Hypothalamus (tissue), 51 donors: ENCODE measurements at places on chromosomes 16 and 17.
A peak's percentile ranks its signal among the peaks of the same experiment; 100 is the strongest.

GRCh38 chr16:86585821-86586611, 7.7 kb downstream of the FOXL1 start:
- DNase-seq, result no peak

DNA sequence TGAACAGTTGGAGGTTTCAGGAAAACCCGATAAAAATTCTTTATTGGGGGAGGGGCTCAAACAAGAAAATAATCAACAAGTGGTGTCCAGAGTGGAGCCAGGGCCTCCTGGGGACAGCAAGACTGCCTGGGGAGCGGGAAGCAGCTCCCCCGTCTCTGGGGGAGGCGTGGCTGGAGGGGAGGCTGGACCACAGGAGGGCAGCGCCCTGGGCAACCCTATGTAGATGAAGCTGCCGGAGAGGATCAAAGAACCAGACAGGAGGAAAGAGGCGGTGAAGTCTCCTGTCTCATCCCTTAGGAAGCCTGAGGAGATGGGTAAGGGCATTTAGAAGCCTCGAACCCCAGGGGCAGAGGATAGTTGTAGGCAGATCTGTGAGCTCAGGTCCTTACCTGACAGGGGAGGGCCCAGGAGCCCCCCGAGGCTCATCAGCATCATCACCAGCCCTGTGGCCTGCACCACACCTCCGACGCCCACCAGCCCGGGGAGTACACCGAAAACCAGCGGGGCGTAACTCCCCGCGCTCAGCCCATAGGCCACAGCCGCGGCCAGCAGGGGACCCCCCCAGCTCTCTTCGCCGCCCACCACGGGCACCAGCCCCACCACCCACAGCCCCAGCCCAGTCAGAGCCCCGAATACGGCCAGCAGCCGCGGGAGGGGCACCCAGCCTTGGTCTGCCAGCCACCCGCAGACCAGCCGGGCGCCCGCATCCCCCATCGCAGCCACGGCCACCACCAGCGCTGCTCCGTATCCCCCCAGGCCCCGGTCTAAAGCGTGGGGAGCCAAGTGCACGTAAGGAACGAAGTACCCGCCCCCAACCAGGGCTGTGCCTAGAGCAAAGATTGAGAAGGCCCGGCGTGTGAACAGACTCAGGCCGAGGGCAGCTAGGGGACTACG, 2.0 kb downstream of the SLC16A11 start:
- DNase-seq, result no peak

DNA sequence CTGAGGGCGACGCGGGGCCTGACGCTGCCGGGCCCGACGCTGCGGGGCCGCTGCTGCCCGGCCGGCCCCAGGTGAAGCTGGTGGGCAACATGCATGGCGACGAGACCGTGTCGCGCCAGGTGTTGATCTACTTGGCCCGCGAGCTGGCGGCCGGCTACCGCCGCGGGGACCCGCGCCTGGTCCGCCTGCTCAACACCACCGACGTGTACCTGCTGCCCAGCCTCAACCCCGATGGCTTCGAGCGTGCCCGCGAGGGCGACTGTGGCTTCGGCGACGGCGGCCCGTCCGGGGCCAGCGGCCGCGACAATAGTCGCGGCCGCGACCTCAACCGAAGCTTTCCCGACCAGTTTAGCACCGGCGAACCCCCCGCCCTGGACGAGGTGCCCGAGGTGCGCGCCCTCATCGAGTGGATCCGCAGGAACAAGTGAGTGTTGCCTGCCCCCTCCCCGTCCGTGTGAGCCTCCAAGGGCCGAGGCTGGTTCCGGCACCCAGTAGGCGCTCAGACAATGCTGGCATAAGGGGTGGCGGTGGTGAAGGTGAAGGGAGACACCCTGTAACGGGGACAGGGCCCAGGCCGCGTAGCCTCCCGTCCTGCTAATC, 676 bp downstream of the CPD start:
- DNase-seq, result peak; percentile 29

GRCh38 chr17:16881239-16881924, 90.5 kb downstream of the TNFRSF13B start:
- no peak for DNase-seq

DNA sequence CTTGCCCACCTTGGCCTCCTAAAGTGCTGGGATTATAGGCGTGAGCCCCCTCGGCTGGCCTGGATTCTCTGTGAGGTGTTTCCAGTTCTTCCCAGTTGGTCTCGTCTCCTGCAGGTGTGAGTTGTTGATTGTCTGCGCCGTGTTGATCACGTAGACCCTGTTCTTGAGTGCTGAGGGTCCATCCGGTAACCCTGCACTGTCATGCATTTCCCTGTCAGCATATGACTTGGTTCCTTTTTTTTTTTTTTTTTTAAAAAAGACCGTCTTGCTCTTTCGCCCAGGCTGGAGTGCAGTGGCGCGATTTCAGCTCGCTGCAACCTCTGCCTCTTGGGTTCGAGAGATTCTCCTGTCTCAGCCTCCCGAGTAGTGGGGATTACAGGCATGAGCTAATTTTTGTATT, 17.3 kb downstream of the MGRN1 start:
- no peak for DNase-seq

DNA sequence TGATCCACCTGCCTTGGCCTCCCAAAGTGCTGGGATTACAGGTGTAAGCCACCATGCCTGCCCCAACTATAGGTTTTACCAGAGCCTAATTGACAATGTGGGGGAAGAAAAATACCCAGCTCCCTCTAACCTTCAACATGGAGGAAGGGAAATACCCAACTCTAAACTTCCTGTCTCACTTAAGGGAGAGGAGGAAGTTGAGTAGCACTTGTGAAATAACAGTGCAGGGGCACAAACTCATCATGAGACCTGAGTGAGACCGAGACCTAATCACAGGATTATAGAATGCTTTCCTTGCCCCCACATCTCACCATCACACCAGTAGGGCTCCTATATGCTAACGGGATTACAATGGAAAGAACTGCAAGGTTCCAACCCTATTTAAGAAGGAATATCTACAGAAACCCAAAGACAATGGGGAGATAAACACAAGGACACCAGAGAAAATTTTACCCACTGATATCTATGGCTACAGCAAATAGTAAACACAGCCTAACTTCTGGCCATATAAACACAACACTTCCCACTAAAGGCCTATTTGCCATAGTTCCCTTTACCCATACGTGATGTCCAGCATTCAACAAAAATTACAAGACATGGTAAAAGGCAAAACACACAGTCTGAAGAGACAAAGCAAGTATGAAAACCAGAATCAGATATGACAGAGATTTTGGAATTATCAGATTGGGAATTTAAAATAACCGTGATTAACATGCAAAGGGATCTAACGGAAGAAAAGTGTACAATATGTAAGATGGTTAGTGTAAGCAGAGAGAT, 26.9 kb downstream of the OR3A1 start:
- no peak for DNase-seq

GRCh38 chr17:4719684-4720221, 9.3 kb downstream of the ARRB2 start:
- no peak for DNase-seq

- DNase-seq, result no peak
Observed at GRCh38 chr16:80628254-80628653, 87.5 kb downstream of the DYNLRB2 start.

DNA sequence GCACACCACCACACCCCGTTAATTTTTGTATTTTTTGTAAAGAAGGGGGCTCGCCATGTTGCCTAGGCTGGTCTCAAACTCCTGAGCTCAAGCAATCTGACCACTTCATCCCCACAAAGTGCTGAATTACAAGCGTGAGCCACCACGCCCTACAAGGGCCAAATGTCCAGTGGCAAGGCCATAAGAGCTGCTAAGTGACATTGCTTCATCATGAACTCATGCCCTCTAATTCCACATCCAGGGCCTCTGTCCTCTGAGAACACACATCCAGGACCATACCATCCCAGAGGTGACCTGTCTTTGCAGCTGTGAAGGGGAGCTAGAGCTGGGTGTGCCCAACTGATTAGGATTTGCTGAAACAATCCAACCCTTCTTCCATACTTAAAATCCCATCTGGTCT, 25.6 kb upstream of the MEIOC start:
- no peak for DNase-seq

DNA sequence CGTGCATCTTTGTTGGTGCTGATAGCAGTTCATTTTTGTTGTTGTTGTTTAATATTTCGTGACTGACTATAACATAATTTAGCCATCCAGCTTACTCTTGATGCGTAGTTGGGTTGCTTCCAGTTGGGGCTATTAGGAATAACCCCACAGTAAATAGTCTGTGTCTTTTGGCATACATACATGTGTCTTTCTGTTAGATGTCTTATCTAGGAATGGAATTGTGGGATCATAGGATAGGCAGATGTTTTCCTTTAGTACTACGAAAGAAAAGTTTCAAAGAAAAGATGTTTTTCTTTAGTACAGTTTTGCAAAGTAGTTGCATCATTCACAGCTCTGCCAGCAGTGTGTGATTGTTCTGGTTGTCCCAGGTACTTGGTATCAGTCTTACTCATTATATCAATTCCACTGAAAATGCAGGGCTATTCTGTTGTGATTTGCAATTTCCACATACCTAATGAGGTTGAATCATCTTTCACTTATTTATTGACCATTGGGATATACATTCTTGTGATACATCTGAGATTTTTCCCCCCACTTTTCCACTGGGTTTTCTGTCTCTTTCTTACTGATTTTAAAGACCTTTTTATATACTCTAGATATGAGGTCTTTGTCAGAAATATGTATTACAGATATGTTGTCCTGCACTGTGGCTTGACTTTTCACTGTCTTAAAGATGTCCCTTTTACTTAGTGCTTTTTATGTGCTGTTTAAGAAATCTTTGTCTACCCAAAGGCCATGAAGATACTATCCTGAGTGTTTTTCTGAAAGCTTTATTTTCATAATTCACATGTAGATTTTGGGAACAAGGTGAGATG, 173.3 kb downstream of the MRTFB start:
- DNase-seq, result no peak

- no peak for DNase-seq
Observed at GRCh38 chr17:18143044-18143936, 34.7 kb downstream of the MYO15A start.

DNA sequence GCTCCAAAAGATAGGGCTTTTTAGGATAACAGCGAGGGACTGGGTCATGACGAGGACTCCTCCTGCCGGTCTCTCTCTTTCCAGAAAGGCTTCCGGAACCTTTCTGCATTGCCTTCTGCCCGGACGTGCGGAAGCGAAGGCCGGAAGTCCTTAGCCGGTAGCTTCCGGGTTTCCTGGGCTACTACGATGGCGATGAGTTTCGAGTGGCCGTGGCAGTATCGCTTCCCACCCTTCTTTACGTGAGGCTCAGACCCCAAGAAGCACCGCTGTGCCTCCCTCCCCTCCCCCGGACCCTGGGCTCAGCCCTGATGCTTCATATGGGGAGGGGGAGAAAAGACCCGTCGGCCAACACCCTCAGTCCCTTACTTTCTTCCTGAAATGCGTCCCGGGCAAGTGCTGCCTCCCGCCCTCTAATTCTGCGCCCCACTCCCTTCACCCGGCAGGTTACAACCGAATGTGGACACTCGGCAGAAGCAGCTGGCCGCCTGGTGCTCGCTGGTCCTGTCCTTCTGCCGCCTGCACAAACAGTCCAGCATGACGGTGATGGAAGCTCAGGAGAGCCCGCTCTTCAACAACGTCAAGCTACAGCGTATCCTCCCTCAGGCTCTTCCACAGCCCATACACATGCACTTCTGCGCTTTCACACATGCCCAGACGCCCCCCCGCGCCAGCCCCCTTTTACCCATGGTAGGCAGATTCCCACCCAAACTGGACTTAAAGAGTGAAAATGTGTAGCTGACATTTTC, at the start of gene VPS25:
Gene VPS25, plus strand, starts transcription at position 160 of the 746 bp plus-strand sequence. Its CDS starts 27 bp downstream, at position 187.
- DNase-seq, result peak; percentile 76

DNA sequence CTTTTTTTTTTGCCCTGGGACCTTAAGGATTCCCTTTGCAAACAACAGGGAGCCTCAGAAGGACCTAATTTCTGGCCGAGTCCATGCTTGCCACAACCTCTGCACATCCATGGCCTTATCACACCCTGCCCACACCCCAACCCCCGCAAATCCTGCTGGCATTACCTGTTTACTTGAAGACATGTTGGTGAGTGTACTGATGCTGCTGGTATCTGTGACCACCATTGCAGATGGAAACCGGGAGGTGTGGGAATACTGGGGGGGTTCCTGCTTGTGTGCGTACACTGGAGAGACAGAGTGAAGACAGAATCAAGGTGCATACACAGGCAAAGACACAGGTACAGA, 46.0 kb downstream of the HNF1B start:
- DNase-seq, result no peak

DNA sequence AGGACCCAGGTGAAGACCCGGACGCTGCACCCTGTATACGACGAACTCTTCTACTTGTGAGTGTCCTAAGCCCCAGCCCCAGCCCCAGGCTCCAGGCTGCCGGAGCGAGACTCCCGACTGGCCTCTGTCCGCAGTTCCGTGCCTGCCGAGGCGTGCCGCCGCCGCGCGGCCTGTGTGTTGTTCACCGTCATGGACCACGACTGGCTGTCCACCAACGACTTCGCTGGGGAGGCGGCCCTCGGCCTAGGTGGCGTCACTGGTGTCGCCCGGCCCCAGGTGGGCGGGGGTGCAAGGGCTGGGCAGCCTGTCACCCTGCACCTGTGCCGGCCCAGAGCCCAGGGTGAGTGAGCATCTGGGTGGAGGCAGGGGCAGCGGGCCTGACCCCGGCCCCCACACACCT, 3.7 kb downstream of the TSR3 start:
- DNase-seq, result no peak

GRCh38 chr16:51651061-51651466, 500.0 kb upstream of the SALL1 start:
- DNase-seq, result peak; percentile 31
